ENCODE measurements at places on chromosomes 3 and 15.

GRCh38 chr3:47578691-47579632 lies at the start of gene CSPG5:
Gene CSPG5 (minus strand): TSS chr3:47578865. CDS start chr3:47578693, 172 bp downstream.
- DNase-seq = peak; percentile 12

DNA sequence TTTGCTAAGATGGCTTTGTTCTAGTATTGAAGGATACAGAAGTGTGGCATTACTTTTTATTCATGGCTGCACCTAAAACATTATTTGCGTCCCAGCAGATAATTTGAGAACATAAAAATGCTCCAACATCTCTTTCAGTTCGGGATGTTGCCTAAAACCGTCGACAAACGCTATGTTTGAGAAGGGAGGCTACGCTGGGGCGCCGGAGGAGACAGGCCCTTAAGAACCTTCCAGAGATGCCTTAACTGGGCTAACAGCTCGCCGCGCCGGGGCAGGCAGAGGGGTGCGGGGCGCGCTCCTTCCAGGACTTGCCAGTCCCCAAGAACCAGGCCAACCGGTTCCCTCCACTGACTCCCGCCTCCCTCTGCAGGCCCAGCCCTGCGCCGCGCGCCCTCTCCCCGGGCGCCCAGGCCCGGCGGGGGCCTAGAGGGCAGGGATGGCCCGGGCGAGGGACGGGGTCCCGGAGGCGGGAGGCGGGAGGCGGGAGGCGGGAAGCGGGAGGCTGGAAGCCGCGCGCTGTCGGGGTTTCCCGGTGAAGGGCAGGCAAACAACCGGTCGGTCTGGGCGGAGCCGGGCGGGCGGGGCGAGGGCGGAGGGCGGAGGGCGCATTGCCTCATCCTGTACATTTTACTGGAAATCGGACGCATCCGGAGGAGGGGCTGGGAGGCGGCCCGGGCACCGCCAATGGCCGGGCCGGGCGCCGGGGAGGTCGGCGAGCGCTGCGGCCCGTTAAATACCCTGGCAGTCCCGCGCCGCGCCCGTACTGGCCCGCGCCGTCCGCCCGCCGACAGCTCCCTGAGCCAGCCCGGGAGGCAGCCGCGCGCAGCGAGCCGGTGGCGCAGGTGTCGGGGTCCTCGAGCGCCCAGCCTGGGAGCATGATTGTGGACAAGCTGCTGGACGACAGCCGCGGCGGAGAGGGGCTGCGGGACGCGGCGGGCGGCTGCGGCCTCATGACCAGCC lies at the start of gene NFKBIZ:
Gene NFKBIZ, plus strand, starts transcription at position 761 of the 960 bp plus-strand sequence. Its CDS starts 115 bp downstream, at position 876.
- DNase-seq = peak; percentile 66

- no peak for DNase-seq
Measured at GRCh38 chr3:149115114-149115513, 14.3 kb upstream of the HPS3 start.

DNA sequence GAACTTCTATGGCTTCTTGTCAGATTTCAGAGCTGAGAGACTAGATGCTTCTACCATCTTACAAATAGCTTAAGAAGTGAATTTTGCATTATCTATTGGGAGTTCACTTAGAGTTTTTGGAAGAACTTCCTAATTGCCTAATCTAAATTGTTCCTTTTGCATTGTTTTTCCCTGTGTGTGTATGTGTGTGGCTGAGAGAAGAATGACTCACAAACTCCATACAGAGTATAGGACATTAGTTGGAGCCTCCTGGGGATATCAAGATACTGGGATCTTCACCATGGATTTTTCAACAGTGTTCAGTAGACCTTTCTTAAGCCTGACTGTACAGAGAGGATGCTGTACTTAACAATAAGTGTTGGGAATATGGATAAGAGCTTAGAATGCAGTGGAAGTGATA lies 10.9 kb downstream of the TLNRD1 start:
- no peak for DNase-seq

DNA sequence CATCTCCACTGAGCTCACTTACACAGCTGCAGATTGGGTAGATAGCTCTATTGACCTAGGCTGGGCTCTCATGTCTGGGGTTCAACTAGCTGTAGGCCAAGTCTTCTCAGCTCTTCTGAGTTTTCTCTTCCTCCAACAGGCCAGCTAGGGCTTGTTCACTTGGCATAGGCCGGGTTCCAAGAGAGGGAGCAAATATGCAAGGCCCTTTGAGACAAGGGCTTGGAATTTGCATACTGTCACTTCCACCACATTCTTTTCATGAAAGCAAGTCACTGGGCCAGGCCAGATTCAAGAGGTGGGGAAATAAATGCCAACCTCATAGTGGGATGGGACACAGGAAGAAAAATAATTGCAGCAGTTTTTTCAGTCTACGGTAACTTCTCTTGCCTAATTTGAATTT lies 25.2 kb downstream of the PIGB start:
- DNase-seq = no peak

DNA sequence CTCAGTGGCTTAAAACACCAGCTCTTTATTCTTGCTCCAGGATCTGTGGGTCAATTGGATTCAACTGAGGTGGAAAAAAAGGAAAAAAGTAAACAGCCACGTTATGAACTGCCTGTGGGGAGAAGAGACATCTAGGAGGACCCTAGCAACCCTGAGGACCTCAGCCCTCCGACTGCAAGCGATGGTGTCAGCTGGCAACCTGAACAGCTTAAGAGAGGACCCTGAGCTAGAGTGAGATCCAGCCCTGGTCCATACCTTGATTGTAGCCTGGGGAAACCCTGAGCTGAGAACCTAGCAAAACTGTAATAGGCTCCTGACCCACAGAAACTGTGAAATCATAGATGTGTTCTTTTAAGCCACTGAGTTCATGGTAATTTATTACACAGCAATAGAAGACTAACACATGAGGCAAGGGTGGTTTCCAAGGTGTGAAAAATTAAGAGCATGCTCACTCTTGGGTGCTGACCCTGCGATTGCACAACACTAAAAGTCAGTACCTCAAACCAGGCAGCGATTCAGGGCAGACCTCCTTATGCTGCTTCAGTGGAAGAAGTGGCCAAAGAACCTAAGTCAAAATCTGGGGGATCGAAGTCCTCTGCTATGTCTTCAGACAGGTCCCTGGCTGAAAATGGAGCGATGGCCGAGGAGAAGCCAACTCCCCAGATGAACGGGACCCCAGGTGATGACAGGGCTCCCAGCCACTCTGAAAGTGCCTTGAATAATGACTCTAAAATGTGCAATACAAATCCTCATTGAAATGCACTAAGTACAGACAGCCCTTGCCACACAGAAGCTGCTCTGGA lies 57.7 kb downstream of the GASK1A start:
- no peak for DNase-seq

GRCh38 chr3:28590860-28591259 lies 242.2 kb upstream of the AZI2 start:
- DNase-seq = no peak

DNA sequence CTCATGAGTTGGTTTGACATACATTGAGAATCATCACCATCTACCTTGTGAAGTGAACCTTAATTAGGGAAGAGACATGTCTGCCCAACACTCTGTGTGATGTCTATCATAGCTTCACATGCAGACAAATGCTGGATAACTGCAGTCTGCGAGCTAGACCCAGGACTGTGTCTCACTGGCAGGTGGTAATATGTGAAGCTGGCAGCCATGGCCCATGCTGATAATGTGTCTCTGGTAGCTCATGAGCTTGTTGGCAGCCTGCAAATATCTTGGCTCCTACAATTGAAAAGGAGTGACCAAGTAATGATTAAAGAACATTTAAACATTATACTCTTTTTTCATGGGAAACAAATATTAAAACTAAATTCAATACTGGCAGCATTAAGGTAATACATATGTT lies 234.8 kb downstream of the CHST2 start:
- peak; percentile 56 for DNase-seq

- no peak for DNase-seq
Measured at GRCh38 chr15:31471731-31472430, 145.2 kb downstream of the KLF13 start.

DNA sequence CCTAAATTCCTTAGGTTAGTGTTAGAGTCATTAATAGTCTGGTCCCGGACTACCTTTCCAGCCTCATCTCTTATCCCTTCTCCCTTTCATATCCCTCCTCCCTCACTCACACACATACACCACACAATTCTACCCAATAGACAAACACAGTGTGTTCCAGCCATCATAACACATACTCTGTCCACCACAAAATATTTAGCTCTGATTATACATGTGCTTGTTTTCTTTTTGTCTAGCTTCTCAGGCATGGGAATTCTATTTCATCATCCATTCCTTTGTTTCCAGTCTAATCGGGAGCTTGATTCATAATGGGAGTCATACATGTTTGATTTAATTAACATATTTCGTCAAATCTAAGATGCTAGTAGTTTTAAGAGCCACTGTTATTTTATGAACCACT lies 161.8 kb upstream of the BFSP2 start:
- no peak for DNase-seq

DNA sequence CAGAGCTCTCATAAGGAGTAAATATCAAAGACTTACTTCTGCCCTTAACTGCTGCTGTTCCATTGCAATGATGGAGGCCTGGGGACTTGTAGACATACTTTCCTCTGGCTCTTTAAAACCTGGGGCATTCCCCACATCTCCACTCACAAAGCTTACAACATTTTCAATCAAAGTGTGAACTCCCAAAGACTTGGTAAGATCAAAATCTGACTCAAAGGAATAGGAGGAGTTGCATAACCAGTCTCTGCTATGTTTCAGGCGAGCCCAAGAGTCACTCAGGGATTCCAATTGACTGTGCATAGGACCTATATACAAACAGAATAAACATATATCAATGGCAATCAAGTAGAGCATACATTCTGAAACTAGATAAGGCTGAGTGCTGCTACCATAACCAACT lies 101.5 kb downstream of the FBXL22 start:
- no peak for DNase-seq

- no peak for DNase-seq
Measured at GRCh38 chr15:48643206-48643605, 2.3 kb downstream of the FBN1 start.

DNA sequence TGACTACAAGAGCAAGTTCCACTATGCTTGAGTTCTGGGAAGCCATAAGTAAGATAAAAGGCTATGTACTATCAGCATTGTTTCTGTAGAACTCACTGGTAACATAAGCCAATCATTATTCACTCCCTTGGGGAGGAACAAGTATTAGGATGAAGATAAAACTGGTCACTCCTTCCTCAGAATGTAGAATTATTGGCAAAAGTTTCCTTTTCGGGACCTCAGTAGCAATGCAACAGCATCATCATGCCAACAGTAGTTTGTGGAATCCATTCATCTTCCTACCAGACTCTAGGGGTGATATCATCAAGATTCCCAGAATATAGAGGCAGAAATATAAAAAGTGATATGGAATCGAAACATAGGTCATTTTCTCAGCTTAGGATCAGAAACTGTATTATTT lies 209.5 kb downstream of the PLOD2 start:
- DNase-seq = no peak

DNA sequence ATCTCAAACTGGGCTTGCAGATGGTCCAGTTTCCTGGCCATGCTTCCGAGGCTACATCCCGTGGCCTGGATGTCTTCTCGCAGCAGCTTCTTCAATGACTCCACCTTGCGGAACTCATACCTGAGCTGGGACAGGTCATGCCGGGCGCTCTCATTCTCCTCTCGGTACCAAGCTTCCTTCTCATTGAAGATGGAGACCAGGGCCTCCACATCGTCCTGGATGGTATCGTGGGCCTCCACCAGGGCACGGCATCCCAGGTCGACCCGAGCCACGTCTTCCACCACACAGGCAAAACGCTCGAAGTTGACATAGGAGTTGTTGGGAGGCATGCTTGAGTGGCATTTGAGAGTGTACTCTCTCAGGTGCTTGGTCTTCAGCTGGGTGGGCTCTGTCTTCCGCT lies 89.2 kb upstream of the HERC1 start:
- DNase-seq = no peak

GRCh38 chr3:35908366-35909232 lies 269.3 kb downstream of the ARPP21 start:
- no peak for DNase-seq

DNA sequence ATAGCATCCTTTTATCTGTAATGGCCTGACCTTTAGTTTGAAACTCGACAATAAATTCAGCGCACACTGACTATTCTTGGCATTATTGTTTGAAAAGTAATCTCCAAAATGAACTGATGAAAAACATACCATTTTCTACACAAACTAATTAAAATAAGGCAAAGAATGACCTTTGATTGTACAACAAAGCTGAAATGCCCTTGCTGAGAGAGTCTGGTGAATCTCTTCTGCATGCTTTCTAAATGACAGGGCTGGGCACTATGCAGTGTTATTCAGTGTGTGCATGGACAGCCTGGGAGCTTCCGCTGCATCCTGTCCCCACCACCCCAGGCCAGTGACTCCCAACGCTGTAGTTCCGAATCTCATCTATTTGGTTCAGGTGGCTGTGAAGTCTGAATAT lies 530.8 kb downstream of the FOXP1 start:
- DNase-seq = no peak

- DNase-seq = no peak
Measured at GRCh38 chr3:16399473-16399872, 114.0 kb downstream of the RFTN1 start.

DNA sequence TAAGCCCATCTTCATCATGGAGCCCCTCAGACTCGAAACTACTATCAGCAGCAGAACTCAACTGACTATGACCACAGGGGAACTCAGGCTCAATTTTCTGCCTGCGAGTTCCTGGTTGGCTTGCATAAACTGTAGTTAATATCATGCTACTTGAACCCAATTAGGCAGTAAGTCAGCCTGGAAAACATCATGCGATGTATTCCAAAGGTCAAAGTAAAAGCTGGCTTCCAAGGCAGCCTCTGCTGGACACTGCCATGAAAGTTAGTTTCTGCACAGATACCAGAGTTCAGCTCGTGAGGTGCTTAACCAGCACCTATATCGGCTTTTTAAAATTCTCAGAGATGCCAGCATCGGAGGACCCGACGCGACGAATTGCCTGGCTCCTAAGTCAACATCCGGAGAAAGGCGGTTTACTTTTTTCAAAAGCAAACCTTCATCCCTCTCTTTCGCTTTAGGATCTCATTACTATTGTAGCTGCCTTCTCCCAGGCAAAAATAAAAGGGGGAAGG lies 3.8 kb downstream of the ANP32A start:
- no peak for DNase-seq

- DNase-seq = peak; percentile 3
Measured at GRCh38 chr15:55737373-55737772, 5.6 kb downstream of the PRTG start.

DNA sequence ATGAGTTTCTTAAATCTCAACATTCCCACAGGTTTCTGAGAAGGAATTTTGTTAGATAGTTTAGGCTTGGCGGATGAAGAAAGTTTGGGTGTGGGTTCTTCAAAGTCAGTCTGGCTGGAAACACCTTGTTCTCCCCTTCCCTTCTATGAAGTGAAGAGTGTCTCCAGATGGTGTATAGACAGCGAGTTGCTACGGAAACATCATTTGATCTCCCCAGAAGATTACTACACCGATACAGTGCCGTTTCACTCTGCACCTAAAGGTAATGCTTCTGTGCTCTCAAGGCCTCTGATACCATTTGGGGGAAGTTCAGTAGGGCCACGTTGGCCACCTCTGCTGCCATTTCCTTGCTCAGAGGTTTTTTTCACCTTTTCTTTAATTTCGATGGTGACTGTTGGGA lies 20.6 kb downstream of the DLEC1 start:
- DNase-seq = no peak

- no peak for DNase-seq
Measured at GRCh38 chr3:125389282-125389681, 14.2 kb upstream of the ZNF148 start.

Measured in NCI-H2227 treated with DMSO at 0.1 percent for 48 hours (cell line).